ENCODE measurements at places on chromosomes 5 and 9. TPM values are rescaled to one million over a fixed set of nuclear protein-coding genes. Genes with fewer than 3 reads are reported as not detected.

DNA sequence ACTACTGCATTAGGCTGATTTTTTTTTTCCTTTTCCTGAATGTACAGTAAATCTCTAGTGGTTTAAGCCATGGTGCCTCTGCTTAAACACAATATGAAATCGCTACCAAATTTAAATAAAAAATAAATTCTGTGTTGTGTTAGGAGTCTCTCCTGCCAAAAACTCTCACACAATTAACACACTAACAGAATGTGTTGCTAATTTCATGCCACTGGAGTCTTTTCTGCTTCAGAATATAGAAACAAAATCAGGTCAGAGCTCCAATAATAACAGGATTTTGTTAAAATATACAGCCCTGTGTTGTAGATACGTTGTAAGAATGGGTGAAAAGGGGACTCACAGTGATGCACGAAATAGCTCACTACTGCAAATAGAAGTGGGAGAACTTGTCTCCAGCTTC, 398.8 kb downstream of the ZSWIM6 start:
- H3K4me1 ChIP-seq: no peaks in the 10 kb centered on the region
- peak overlapping the region; percentile 57 for H3K27ac ChIP-seq
- no peaks in the 10 kb centered on the region for H3K36me3 ChIP-seq
- no peak for DNase-seq
- no peaks in the 10 kb centered on the region for H3K27me3 ChIP-seq

DNA sequence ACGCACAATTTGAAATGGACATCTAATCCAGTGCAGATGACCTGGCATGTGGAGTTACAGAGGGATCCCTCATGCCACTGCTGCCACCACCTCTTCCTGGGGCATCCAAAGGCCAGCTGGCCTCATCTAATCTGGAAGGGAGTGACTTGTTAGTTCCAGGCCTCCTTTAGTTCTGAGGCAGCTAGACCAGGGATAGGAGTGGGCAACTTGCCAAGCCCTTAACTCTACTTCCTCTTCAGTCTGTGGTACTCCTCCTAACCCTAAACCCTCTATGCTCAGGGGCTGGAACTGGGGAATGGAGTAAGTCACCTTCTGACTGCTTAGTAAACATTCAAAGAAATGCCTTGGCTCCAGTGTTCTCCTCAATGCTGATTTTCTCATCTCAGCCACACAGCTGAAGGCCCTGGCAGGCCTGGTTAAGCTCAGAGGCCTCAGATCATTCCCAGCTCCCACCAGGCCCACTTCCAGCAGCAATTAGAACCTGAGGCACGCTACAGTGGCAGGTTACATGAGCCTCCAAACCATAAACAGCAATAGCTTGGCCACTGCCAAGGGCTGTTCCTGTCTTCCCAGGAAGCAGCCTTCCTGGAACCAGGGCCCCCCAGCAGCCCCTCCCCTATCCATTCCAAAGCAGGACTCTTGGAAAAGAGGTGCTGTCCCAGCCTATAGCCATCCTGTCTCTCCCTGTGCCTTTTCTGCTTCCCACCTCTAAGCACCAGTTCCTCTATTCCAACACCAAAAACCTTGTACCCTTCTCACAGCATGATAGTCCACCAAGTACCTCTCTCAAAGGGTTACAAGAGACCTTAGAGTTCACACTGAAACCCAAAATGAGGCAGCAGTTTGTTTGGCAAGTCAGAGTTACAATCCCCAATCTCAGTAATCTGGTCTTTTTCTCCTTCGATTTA, 2.0 kb downstream of the EIF4EBP3 start:
- peak; percentile 51 for DNase-seq
- no peaks in the 10 kb centered on the region for H3K27me3 ChIP-seq
- H3K4me1 ChIP-seq: peaks cover 26% of the 10 kb centered on the region
- H3K36me3 ChIP-seq: no peaks in the 10 kb centered on the region
- H3K4me3 ChIP-seq: no peak overlapping the region
- H3K27ac ChIP-seq: peak overlapping the region; percentile 98

DNA sequence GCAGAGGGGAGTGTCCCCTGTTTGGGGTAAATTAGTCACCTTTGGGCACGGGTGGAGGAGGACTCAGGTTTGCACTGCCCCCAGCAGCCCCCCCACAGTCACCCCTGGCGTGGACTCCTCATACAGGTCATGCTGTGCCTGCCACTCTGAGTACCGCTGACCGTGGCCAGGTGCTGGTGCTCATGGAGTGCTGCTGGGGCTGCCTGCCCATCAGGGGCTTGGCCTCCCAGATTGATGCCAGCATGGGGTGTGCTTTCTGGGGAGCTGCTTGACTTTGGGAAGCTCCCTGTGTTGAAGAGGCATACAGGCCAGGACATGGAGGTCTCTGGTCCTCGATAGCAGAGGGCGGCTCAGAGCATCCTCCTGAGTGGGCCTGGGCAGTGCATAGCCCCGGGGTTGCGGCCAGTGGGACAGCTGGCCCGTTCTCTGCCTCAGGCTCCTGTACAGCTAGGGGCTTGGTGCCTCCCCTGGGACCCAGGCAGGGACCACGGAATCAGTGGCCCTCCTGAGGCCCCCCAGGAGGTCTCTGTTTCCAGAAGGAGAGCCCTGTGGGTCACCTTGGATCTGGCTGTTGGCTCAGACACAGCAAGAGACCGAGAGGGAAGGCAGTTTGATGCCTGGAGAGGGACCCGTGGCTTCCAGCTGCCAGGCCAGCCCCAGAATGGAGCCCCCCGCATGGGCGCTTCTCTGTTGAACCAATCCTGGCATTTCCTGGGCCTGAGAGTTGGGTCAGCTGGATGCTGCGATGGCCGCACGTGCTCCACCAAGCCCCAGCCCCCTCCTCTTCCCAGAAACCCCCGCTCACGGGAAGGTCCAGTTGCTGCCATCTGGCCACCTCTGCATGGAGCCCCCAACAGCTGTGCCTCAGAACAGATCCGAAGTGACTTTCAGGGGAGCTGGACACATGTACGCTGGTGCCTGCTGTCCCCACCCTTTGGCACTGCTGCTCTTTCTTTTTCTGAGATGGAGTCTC, 6.1 kb upstream of the AJM1 start:
- DNase-seq: no peak
- no peak overlapping the region for H3K4me3 ChIP-seq
- no peaks in the 10 kb centered on the region for H3K36me3 ChIP-seq
- H3K27ac ChIP-seq: no peak overlapping the region
- no peaks in the 10 kb centered on the region for H3K27me3 ChIP-seq

RIOK2 gene
- total RNA-seq: 10.0 TPM

PCDHA4 gene
- total RNA-seq: 1.3 TPM
